CD8-positive, alpha-beta T cell (primary cell): ENCODE measurements at places on chromosomes 2 and 18. TPM values are rescaled to one million over a fixed set of nuclear protein-coding genes. Genes with fewer than 3 reads are reported as not detected.

The ANTXR1 gene
- not detected for total RNA-seq

DNA sequence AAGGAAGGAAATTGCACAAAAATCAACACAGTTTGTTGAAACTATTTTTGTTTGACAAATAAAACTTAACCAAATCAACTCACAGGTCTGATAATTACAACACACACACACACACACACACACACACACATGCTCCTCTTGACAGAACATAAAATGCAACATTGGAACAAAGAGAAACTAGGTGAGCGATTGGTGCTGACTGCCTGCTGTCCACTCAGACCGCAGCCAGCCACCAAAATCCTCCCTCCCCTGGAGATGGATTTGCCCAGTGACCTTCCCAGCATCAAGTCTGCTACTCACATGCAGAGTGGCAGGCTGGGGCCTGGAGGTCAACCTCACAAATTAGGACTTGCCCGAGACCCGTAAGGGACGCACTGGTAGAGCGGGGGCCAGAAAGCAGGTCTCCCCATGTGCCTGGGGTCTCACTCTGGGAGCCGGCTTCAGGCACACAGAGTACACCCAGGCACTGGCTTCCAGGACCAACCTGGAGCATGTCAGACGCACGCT lies 61.4 kb downstream of the DIPK1C start:
- DNase-seq, result no peak

- DNase-seq, result no peak
Measured at GRCh38 chr2:128380961-128381938, 62.6 kb upstream of the HS6ST1 start.

The SERPINB2 gene
- not detected for total RNA-seq

DNA sequence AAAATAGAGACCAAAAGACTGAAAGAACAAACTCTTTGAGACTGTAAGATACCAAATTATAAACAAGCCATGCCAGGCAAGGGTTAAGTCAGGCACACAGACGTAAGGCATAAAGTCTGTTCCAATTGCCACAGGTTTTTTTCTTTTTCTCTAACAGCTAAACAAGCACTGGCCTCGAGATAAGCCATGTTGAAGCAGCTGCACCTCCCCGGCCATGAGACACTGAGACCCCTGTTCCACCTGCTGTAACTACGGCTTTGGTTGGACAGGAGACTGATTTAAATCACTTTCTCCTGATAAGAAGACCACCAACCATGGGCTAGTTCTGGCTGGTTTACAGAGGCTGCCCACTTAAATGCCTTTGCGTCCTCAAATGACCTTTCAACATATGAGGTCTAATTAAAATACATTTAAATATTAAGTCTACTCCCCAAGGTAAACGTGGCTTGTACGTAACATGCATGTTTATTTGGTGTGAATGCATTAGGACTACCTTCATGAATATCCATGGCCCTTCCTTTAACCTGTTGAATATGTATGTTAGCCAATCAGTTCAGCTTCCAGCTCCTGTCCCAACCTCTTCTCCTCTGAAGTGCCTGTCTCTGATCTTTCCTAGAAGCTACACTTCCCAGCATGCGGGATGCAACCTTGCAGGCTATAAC lies 117.2 kb downstream of the CMPK2 start:
- DNase-seq, result no peak

DNA sequence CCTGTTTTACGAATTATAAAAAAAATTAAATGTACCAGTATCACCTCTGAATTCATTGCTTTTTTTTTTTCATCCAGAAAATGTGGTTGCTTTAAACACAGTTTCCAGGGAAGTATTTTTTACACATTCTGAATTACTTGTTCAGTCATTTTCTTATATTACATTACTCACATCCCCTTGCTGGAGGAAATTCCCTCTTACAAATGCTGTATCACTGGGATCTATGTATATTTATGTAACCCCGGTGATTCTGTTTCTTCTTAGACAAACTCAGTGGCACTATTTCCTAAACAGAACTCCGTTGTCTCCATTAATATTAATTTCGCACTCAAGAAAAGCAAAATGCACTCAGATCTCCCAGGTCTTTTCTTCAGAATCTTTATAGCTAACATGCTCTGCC lies 1078.5 kb upstream of the ZEB2 start:
- DNase-seq, result no peak

The LYG2 gene
- total RNA-seq, result not detected

DNA sequence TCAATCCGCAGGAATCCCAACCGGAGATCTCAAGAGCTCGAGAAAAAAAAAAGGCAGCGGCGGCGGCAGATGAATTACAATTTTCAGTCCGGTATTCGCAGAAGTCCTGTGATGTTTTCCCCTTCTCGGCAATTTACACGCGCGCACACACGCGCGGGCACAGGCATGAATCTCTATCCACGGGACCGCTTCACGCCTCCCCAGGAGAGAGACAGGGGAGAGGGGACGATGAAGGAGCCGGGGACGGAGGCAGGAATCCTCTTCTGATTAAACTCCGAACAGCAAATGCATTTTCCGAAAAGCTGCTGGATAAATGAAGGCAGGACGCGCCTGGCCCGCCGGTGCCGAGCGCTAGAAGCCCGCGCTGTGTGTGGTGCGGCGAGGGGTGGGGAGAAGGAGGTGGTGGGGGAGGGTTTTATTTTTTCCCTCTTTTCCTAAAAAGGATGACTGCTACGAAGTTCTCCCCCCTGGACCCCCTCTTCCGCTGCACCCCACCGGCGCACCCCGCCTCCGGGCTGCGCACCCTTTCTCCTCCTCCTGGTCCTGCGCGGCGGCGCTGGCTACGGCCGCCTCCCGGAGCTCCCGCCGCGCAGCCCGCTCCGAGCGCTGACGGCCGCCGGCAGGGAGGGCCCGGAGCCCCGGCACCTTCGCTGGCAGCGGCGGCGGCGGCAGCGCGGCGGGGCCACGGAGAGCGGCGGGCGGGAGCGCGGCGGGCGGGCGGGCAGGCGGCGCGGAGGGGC lies at the start of gene BCL2:
Gene BCL2 (minus strand): TSS at position 387 of the 740 bp plus-strand sequence.
- DNase-seq, result no peak

The TRAF3IP1 gene
- total RNA-seq, result 6.1 TPM

The CABYR gene
- total RNA-seq, result 0.31 TPM

- no peak for DNase-seq
Measured at GRCh38 chr2:188308483-188308882, 16.8 kb downstream of the GULP1 start.

The CENPA gene
- total RNA-seq, result 0.62 TPM

DNA sequence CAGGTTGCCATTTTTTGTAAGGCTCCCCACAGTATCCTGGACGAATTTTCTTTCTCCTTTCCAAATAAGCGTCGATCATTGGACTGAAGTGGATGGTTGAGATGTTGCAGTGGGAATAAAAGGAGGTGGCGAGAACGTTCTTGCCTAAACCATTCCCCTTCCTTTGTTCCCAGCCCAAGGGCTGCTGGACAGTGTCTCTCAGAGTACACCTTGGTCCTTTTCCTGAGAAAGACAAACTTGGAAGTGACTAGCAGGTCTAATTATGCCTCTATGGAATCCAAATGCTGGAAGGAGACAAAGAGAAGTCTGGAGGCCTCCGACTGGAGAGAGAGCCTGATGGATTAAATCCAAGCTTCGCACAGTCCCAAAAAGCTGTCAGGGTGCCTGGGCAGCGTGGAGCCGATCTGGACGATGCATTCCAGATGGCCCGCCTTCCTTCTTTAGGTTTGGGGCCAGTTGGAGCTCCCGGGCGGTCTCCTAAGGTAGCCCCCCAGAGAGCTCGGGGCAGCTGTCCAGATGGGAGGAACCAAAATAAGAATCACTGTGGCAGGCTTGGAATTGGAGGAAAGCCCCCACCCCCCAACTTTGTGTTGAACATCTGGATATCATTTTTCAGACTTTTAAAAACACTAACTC lies 186.8 kb downstream of the TMEM247 start:
- DNase-seq, result no peak

DNA sequence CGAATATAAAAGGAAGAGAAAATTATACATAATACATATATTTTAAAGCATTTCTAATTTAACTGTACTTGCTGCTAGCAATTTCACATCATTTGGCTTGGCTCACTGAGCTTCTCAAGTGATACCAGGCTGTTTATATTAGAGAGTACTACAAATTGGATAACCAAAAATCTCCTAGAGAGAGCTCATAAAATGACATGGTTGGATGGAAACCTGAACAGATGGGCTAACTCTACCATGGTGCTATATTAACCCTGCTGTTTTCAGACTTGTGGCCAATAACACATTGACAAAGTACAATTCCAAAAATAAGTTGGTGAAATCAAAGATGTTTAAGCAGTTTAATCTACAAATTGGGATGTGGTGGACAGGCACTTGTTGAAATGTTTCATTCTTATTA lies 364.4 kb upstream of the GCFC2 start:
- DNase-seq, result no peak

DNA sequence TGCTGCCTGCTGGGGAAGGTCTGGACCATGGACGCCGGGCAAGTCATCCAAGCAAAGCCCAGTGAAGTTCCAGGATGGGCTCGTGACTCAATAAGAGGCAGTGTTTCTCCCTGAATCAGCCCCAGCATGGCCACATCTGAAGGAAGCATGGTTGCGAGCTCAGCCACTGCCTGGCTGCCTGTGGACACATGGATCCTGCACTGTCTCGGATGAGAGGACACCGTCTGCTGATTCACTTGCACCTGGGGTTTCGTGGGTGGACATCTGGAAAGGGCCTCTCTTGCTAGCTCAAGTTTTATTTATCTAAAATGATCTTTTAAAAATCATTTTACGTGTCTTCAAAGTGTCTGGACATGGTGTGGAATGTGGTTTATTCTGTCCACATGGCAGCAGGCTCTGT lies 224.8 kb upstream of the FN1 start:
- DNase-seq, result no peak

GRCh38 chr2:95076705-95077529 lies 44.7 kb downstream of the MRPS5 start:
- peak; percentile 89 for DNase-seq

DNA sequence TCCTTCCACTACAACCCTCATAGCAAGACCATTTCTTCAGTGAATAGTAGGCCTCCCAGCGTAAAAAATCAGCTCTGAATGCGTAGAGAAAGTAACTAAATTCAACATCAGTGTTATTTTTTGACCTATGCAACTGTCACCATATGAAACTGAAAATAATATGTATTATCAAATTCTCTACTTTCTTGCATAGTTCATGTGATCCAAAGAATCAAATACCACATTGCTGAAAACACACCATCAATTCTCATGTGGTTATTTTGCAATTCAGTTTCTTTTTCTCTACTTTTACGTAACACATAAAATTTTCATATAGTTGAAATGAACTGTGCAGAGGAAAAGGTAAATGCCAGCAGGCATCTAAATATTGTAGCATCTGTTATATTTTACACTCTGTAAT lies 208.5 kb upstream of the SPOPL start:
- no peak for DNase-seq

The CDCA7 gene
- total RNA-seq, result 1.9 TPM

- DNase-seq, result no peak
Measured at GRCh38 chr2:64104933-64105332, 39.3 kb downstream of the PELI1 start.

The CD8B2 gene
- total RNA-seq, result 5.0 TPM

The MRO gene
- not detected for total RNA-seq

DNA sequence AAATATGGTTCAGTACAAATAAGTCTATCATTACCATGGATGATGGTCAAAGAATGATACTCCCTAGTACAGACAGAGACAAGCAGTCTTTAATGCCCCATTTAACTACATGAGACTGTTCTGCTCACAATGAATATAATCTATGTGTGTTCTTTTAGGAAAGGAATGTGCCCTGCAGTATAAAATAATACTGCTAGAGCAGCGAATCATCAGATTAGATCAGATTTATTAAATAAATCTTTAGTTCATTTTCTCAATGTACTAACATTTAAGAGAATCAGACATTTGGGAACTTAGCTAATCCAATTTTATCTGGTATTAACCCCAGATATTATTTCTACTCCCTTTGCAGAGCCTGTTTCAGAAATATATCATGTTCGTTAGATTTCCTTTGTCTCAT lies 272.0 kb upstream of the GCFC2 start:
- DNase-seq, result no peak

The POTEC gene
- not detected for total RNA-seq

- DNase-seq, result no peak
Measured at GRCh38 chr2:127615511-127616166, 30.3 kb upstream of the GPR17 start.

The ASAP2 gene
- total RNA-seq, result not detected

The LIMS4 gene
- not detected for total RNA-seq

- peak; percentile 13 for DNase-seq
Measured at GRCh38 chr18:58310517-58310916, 266.5 kb downstream of the NEDD4L start.

DNA sequence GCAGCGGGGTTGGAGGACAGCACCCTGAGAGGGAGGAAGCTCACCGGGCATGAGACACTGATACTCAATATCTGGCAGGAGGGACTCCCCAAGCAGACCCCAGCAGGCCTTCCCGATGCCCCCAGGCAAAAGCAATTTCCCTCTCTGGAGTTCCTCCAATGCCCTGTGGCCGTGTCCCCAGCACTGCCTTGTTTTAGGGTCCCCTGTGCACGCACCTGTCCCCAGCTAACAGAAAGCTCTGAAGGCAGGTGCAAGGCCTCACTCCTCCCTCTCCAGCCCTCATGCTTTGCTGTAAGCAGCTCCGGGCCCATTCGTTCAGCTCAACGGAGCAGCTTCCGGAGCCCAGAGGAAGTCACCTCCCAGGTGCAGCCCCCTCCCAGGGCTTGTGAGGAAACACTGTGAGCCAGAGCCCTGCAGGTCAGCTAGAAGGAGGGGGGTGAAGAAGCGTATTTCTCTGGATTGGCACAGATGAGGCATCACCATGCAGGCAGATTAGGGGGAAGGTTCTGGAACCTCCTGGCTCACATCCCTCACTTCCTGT lies 50.3 kb upstream of the ID2 start:
- no peak for DNase-seq

DNA sequence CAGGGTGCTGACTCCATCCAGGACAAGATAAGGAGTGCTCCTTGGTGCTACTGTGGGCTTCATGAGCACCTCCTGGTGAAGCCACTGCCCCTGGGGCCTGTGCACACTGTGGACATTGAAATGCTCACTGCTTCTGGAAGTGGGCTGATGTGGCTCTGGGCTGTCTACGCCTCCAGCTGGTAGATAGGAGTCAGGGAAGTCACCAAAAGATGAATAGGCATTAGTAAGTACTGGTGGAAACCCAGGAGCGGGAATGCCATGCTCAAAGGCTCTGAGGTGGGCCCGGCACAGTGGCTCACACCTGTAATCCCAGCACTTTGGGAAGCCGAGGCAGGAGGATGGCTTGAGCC lies 79.2 kb upstream of the MSH2 start:
- no peak for DNase-seq

- no peak for DNase-seq
Measured at GRCh38 chr2:202721621-202722020, 86.9 kb downstream of the FAM117B start.

DNA sequence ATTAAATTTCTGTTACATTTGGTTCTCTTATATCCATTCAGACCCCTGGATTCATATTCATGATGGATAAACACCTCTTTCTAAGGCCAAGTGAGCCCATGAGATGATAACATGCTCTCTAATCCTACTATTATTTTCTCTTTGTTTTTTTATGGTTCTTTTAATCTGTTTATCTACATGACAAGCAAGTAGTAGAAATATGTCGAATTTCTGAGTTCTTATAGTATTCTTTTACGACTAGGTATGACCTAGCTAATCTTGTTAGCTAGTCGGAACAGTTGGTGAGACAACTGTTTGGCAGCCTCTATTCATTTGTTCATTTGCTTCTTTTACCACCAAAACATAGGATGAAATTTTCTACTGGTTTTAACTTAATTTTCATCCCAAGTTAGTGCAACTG lies 98.1 kb upstream of the SCG2 start:
- no peak for DNase-seq

- no peak for DNase-seq
Measured at GRCh38 chr18:76678248-76678647, 144.1 kb upstream of the ZNF236 start.

The REG3G gene
- not detected for total RNA-seq
